Right lobe of liver (tissue), 6 donors: ENCODE measurements at places on chromosomes 2 and 18. TPM values are rescaled to one million over a fixed set of nuclear protein-coding genes. Genes with fewer than 3 reads are reported as not detected.

DNA sequence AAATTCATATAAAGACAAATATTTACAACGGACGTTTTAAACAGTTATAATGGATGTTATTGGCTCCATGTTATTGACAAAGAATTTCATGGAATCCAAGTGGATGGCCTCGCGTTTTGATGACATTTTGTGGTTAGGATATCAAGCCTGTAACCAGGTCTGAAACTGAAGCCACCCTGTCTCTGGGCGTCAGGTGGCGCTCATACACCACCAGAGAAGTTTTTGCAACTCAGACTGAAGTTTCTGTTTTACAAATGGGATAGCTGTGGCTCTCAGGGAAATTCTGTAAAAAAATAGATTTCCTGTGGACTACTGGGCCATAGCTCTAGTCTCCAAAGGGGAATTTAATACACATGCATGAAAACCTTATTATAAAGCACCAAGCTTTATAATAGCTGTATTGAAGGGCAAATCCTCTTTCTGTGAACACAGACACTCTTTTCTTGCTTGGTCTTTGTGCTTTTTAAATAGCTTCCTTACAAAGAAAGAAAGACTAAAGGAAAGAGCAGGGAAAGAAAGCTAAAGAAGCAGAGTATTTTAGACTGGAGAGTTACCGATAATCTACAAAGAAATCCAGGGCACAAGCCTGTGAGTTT, 86.7 kb downstream of the C18orf54 start:
- no peaks in the 10 kb centered on the region for H3K27me3 ChIP-seq
- no peak overlapping the region for H3K27ac ChIP-seq
- H3K36me3 ChIP-seq: no peaks in the 10 kb centered on the region
- H3K4me3 ChIP-seq: no peak overlapping the region
- no peak for DNase-seq
- H3K4me1 ChIP-seq: no peaks in the 10 kb centered on the region

- no peak for DNase-seq
- H3K36me3 ChIP-seq: no peaks in the 10 kb centered on the region
- peaks cover 11% of the 10 kb centered on the region for H3K4me1 ChIP-seq
Measured at GRCh38 chr2:32626639-32627221, 1.1 kb upstream of the TTC27 start.

DNA sequence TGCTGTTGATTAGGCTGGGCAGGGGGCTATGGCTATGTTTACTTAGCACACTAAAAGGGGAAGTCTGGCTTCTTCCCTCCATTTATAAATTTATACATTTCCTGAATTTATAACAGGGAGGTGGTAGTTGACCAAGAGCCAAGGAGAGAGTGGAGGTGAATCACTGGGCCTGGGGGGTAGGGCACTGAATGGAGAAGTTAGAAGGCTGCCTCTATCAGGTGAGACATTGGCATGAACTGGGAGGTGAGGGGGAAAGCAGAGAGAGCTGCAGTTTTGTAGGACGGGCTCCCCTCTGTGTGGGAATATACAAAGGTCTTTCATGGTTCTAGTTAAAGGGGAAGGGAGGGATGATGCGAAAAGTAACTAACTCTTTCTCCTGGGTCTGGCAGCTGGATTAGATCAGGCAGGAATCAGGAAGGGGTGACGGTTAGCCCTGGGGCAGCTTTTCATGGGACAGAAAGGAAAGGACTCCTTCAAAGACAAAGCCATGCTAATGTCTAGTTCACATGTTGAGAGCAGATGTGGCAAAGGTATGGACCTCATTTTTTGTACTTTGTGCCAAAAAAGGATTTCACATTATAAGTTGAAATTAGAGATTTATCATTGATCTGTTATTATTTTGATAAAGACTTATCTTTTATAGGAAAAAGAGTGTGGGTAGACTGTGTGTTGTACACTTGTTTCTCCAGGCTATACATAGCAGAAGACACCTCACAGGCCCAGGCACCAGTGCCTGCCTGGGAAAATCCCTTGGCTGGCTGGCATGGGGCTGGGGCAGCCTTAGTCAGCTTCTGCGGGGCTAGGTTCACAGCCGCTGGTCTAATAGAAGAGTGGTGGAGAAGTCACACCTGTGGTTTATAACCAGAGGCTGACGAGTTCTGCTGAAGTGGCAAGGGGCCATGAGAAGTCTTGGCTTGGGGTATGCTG, 158.7 kb downstream of the CLIP4 start:
- no peaks in the 10 kb centered on the region for H3K27me3 ChIP-seq
- no peak overlapping the region for H3K27ac ChIP-seq
- no peaks in the 10 kb centered on the region for H3K4me1 ChIP-seq
- no peaks in the 10 kb centered on the region for H3K36me3 ChIP-seq

- H3K36me3 ChIP-seq: no peaks in the 10 kb centered on the region
- peaks cover 8% of the 10 kb centered on the region for H3K4me1 ChIP-seq
- no peak overlapping the region for H3K27ac ChIP-seq
- H3K4me3 ChIP-seq: no peak overlapping the region
Measured at GRCh38 chr2:38526195-38526594, 76.5 kb downstream of the HNRNPLL start.

GRCh38 chr18:79381811-79382311, 13.9 kb upstream of the NFATC1 start:
- no peaks in the 10 kb centered on the region for H3K36me3 ChIP-seq
- no peak for DNase-seq
- no peak overlapping the region for H3K27ac ChIP-seq
- H3K27me3 ChIP-seq: no peaks in the 10 kb centered on the region
- no peaks in the 10 kb centered on the region for H3K4me1 ChIP-seq

GRCh38 chr2:142951190-142952007, 73.9 kb downstream of the KYNU start:
- DNase-seq: no peak
- H3K27me3 ChIP-seq: no peaks in the 10 kb centered on the region
- no peaks in the 10 kb centered on the region for H3K36me3 ChIP-seq

DNA sequence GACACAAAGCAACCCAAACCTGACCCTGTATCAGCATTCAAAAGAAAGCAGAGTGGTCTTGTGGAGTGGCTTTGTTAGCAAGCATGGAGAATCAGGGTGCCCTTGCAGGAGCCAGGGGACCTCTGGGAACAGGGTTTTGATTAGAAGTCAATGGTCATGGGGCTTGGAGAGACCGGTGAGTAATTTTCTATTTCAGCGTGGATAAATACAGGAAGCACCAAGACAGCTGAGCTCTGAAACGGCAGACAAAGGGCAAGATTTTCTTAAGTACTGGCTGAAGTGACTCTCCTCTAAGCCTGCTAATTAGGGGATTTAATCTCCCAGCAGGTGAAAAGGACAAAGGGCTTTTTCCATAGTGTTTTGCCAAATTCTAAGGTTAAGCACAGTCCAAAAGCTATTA, 78.0 kb upstream of the GAREM1 start:
- DNase-seq: no peak
- H3K27me3 ChIP-seq: no peaks in the 10 kb centered on the region
- H3K4me1 ChIP-seq: no peaks in the 10 kb centered on the region
- H3K36me3 ChIP-seq: no peaks in the 10 kb centered on the region
- no peak overlapping the region for H3K27ac ChIP-seq

DNA sequence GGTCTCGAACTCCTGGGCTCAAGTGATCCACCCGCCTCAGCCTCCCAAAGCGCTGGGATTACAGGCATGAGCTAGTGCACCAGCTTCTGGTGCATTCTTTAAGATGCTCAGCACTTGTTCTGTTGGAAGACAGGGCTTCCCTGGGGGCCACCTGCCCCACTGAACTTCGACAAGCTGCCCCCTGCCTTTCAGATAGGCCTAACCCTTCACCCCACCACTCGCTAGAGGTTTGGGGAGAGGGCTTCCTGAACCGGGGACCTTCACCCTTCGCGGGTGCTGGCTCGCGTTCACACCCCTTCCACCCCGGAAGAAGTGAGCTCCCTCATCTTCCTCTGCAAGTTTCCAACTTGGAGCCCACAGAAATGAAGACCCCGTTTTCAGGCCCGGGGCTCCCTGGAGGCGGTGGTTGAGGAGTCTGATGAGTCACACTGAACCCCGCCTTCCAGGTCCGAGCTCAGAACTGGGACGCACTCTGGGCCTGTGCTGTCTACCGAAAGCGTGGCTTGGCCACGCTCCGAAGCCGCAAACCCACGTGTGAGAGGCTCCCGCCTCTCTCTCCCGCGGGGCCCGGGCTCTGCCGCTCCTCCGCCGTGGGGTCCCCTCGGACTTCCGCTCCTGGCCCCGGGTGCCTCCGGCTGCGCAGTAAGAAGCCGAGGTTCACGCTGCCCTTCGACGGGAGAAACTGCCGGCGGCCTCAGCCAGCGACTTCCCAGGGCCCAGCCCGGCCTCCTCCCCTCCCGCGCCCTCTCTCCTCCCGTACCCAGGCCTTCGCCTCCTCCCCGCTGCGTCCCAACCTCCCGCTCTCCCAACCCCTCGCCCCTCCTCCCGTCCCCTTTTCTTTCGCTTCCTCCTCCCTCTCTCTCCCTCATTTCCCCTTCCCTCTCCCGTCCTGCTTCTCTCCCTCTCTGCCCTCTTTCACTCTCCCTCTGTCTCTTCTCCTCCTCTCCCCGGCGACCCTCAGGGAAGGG, 47.5 kb upstream of the SP3 start:
- peak overlapping the region; percentile 71 for H3K27ac ChIP-seq
- no peaks in the 10 kb centered on the region for H3K36me3 ChIP-seq
- peaks cover 3% of the 10 kb centered on the region for H3K4me1 ChIP-seq
- H3K27me3 ChIP-seq: no peaks in the 10 kb centered on the region

GRCh38 chr18:59597049-59597448, 100.2 kb downstream of the CCBE1 start:
- H3K27ac ChIP-seq: no peak overlapping the region
- H3K36me3 ChIP-seq: no peaks in the 10 kb centered on the region
- no peaks in the 10 kb centered on the region for H3K27me3 ChIP-seq
- no peaks in the 10 kb centered on the region for H3K4me1 ChIP-seq
- DNase-seq: no peak

GRCh38 chr2:173997269-173997668, 32.1 kb upstream of the SP3 start:
- peak; percentile 95 for DNase-seq
- H3K27me3 ChIP-seq: no peaks in the 10 kb centered on the region
- H3K27ac ChIP-seq: peak overlapping the region; percentile 2
- no peaks in the 10 kb centered on the region for H3K36me3 ChIP-seq
- H3K4me1 ChIP-seq: peaks cover 25% of the 10 kb centered on the region

DNA sequence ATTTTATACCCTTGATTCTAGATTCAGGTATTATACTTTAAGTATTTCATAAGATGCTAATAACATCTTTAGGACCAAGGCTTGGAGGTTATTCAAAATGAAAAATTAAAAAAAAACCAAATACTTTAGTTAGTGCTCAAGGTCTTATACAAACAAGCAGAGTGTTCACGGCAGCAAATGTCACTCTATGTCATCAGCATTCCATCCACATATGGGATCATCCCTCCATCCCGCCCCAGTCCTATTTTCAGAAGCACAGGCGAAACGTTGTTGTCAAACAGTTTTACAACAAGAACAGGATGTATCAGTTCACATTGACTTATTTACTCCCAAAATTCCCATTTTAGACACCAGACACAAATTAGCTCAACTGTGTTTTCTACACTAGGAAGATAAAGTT, 83.7 kb downstream of the DSEL start:
- no peaks in the 10 kb centered on the region for H3K4me1 ChIP-seq
- H3K36me3 ChIP-seq: no peaks in the 10 kb centered on the region
- H3K27ac ChIP-seq: no peak overlapping the region
- no peak overlapping the region for H3K4me3 ChIP-seq

The GULP1 gene
- total RNA-seq: 1.0 TPM

The RAX gene
- total RNA-seq: not detected

The CD8A gene
- 0.55 TPM for total RNA-seq

The GNAL gene
- total RNA-seq: 1.9 TPM

The CCDC74B gene
- total RNA-seq: 0.74 TPM

The PAX8 gene
- total RNA-seq: 0.98 TPM

The ZNG1B gene
- 16.4 TPM for total RNA-seq
